ENCODE measurements at places on chromosomes 3 and 15. TPM values are rescaled to one million over a fixed set of nuclear protein-coding genes. Genes with fewer than 3 reads are reported as not detected.
A peak's percentile ranks its signal among the peaks of the same experiment; 100 is the strongest.

- H3K36me3 ChIP-seq: no peaks in the 10 kb centered on the region
- H3K4me3 ChIP-seq: no peak overlapping the region
- H3K4me1 ChIP-seq: no peaks in the 10 kb centered on the region
- H3K27me3 ChIP-seq: no peaks in the 10 kb centered on the region
- H3K27ac ChIP-seq: peak overlapping the region; percentile 35
Observed at GRCh38 chr3:31968927-31969418, 12.1 kb downstream of the OSBPL10 start.

DNA sequence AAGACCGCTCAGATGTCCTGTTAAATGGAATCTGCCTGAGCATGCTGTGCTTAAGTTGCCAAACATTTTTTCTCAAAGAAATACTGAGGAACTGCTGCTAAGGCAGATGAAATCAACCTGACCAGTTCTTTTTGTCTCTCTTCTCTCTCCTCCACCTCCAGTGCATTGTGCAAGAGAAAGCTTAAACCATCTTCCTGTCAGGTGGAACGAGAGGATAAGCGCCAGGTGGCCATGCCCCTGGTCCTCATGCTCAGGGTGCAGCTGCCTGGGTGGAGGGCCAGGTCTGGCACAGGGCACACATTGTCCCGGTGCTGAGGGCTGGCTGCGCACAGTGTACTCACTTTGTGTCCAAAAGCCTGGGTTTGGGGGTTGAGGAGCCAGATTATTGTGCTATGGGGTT, 176.2 kb upstream of the TP63 start:
- H3K4me3 ChIP-seq: no peak overlapping the region
- H3K36me3 ChIP-seq: no peaks in the 10 kb centered on the region
- no peak for DNase-seq
- no peak overlapping the region for H3K27ac ChIP-seq

- no peak for DNase-seq
- peak overlapping the region; percentile 13 for H3K27ac ChIP-seq
- no peak overlapping the region for H3K4me3 ChIP-seq
- H3K4me1 ChIP-seq: no peaks in the 10 kb centered on the region
Observed at GRCh38 chr3:112405845-112406244, 72.9 kb downstream of the CD200 start.

DNA sequence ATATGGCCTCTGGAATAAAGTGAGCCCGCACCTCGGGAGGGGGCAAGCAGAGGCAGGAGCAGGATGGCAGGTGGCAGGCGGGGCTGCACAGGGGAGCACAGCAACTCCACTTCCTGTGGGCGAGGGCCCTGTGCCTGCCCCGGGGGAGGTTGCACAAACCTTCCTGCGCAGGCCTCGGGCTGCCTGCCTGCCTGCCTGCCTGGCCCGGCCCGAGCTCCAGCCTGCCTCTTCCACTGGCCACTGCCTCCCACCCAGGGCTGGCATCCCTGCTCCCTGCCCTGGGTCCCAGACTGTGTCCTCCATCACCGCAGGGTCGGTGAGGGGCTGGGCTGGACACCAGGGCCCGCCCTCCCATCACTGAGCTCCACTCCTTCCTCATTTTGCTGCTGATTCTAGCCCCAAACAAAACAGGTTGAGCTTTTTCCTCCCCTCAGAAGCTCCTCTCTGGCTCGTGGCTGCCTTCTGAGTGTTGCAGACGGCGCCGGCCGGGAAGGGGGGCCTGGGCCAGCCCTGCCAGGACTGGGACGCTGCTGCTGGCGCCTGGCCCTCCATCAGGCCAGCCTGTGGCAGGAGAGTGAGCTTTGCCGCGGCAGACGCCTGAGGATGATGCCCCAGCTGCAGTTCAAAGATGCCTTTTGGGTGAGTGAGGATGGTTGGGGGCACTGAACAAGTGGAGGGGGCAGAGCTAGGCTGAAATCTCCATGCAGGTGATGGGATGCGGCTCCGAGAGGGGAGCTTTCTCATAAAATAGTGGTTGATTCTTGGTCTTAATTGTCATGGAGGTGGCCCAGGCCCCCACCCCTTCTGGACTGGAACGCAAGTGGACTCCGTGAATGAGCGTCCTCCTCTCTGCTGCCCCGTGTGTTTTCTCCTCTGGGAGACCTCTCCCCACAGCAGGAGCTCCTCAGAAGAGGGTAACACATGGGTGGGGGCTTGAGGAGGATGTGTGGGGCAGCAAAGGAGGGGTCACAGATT, at the start of gene PSTPIP1:
PSTPIP1 (plus strand) TSS at position 156 of the 975 bp plus-strand sequence; CDS start at position 604, 448 bp downstream.
- H3K27me3 ChIP-seq: no peaks in the 10 kb centered on the region
- no peak for DNase-seq
- no peaks in the 10 kb centered on the region for H3K36me3 ChIP-seq
- H3K4me3 ChIP-seq: peak within 1 kb of the TSS; percentile 30

DNA sequence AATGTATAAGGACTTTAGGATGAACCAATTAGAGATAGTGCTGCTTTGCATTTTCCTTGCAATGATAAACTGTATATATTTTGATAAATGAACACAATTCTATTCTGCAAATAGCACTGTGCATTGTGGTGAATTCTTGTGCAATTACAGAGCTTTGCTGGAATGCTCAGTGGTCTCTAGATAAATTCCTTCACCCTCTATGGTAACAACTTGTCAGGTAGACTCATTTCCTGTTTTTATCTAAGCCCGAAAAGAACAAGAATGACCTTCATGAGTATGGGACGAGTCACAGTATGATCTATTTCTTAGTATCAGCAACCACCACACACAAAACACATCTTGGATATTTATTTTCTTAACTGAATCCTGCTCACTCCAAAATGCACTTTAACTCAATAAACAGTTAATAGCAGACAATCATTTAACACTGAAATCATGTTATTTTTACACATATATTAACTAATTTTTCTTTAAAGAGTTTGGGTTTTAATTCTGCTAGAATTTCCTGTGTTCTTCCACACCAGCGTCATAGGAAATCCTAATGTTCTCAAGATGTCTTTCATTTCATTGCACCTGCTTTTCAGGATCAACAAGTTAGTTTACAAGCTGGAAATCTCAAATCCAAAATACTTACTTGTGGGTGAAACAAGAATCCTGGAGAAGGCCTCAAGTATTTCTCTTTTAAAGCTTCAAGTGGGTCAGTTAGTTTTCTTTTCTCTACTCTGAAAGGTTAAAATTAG, 551.2 kb downstream of the MECOM start:
- H3K36me3 ChIP-seq: no peaks in the 10 kb centered on the region
- H3K27ac ChIP-seq: no peak overlapping the region
- DNase-seq: no peak
- no peaks in the 10 kb centered on the region for H3K4me1 ChIP-seq

DNA sequence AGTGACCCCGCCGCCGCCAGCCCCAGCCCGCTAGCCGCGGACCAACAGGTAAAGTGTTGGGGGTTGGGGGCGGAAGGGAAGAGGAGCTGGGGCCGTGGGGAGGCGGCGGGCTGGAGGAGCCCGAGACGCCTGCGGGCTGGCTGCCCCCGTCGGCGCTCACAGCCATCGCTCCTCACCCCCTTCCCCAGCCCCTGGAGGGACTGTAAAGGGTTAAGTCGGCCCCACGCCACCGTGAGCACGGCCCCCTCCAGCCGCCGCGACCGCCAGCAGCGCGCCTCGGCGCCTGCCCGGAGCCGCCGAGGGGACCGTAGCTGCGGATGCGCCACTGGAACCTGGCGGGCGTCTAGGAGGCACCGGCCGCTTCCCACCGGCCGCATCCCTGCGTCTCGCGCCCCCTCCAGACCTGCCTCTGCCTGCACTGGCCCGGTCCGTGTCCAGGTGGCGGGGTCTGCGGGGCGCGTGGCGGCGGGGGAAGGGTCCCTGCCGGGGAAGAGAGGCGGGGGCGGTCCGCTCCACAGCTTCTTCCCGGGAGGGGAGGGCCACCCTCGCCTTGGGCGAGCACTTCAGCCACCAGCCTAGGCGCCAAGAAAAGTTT, 522 bp downstream of the MED12L start:
- H3K36me3 ChIP-seq: no peaks in the 10 kb centered on the region
- no peak overlapping the region for H3K27ac ChIP-seq
- peaks cover 7% of the 10 kb centered on the region for H3K4me1 ChIP-seq
- DNase-seq: peak; percentile 20
- H3K4me3 ChIP-seq: peak overlapping the region; percentile 57

The CCDC12 gene
- total RNA-seq: 55.7 TPM

The GNL3 gene
- 49.9 TPM for total RNA-seq

The SCAMP5 gene
- total RNA-seq: 24.9 TPM

The TUSC7 gene
- not detected for total RNA-seq

The DUOX2 gene
- 111 TPM for total RNA-seq

All from colonic mucosa (tissue), 4 donors.